Activated T-cell treated with anti-CD3 and anti-CD28 coated beads, Interleukin-2, amount 50 U/mL, for 72 hours (primary cell): ENCODE measurements at places on chromosomes 13 and 19.

DNA sequence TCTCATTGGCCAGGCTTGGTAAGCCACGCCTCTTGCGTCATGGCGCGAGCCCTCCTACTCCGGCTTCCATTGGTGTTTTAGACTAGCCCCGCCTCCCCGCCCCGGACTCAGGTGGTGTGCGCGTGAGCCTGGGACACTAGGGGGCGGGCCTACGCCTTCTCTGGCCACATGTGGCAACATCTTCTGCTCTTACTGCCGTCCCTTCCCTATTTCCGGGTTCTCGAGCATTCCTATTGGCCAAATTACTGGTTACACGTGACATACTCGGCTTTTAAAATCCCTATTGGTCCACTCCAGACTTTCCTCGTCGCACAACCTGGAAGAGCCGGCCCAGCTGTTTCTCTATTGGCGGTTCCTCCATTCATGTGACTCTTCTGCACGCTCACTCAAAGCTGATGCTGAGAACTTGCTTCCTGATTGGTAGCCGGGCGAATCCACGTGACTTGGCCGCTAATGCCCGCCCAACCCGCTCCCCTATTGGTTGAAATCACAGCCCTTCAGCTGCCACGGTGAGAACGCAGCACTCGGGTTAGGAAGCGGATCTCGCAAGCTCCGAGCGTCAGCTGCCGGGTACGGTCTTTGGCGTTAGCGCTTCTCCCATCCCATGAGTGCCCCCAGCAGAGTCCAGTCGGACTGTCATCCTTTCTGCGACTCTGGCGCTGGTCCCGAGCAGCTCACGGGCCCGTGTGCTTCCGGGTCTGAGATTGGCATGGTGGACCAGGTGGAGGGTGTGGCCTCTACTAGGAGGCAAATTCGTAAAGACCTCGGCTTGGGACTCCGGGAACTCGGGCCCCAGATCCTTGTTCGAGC lies at the start of gene BLOC1S3:
TSS of gene BLOC1S3 (plus strand) at position 523 of the 810 bp plus-strand sequence. CDS start 513 bp downstream, outside the sequence.
- DNase-seq, result peak; percentile 100

- no peak for DNase-seq
These were observed 5.8 kb downstream of the MLLT1 start for GRCh38 chr19:6273701-6274601.

DNA sequence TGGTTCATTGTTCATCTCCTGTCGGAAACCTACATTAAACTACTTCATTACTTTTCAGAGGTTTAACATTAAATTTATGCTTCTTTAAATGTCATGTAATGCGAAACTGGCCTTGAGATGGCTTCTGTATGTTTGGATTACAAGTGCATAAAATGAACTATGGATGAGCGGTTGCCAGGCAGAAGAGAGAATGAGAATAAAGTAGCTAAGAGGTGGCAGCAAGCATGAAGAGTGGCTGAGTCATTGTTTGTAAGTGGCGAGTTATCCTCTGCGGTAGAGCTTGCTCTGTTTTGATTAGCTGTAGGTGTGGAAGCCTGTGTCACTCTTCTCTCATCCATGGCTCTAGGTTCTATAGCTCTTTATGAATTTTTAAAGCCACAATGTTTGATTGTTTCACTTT lies 1139.6 kb upstream of the PCDH9 start:
- no peak for DNase-seq

- DNase-seq, result no peak
These were observed 127.1 kb downstream of the VWA8 start for GRCh38 chr13:41833831-41834230.

DNA sequence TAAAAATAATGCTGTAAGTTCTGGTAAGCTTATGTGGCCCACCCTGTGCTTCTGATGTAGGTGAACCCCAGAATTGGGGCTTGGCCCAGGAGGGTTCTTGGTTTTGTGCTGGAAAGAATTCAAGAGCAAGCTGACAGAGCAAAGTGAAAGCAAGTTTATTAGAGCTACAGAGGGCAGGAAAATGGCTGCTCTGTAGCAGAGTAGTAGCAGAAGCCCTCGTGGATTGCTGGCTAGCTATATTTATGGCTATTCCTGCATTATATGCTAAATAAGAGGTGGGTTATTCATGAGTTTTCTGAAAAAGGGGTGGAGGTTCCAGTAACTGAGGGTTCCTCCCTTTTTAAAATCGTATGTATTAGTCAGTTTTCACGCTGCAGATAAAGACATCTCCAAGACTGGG lies 20.6 kb upstream of the ZNF599 start:
- no peak for DNase-seq

GRCh38 chr13:113489549-113490495 lies 689 bp downstream of the DCUN1D2 start:
- peak; percentile 52 for DNase-seq

- DNase-seq, result no peak
These were observed 1.6 kb downstream of the RPL18 start for GRCh38 chr19:48617146-48617937.

- no peak for DNase-seq
These were observed 410 bp upstream of the PAK4 start for GRCh38 chr19:39125199-39125553.

DNA sequence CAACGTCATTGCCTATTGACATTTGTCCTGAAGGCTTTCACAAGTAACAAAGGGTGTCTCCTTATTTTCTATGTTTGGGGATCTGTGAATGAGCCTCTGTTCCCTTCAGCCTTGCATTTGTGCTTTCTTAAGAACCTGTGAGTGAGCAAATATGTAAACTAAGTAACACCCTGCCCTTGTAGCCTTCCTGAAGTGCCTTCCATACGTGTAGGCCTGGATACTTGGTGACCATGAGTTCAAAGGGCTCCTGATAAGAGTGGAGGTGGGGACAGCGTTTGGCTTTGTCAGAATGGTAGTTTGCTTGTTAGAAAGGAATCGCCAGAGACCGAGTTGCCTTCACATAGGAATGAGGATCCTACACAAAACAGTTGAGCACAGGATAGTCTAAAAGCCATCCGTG lies 14.5 kb upstream of the CCDC97 start:
- DNase-seq, result no peak

GRCh38 chr13:114244637-114245036 lies 9.9 kb downstream of the CDC16 start:
- DNase-seq, result no peak

GRCh38 chr13:74114641-74115040 lies 19.6 kb downstream of the KLF12 start:
- DNase-seq, result no peak

DNA sequence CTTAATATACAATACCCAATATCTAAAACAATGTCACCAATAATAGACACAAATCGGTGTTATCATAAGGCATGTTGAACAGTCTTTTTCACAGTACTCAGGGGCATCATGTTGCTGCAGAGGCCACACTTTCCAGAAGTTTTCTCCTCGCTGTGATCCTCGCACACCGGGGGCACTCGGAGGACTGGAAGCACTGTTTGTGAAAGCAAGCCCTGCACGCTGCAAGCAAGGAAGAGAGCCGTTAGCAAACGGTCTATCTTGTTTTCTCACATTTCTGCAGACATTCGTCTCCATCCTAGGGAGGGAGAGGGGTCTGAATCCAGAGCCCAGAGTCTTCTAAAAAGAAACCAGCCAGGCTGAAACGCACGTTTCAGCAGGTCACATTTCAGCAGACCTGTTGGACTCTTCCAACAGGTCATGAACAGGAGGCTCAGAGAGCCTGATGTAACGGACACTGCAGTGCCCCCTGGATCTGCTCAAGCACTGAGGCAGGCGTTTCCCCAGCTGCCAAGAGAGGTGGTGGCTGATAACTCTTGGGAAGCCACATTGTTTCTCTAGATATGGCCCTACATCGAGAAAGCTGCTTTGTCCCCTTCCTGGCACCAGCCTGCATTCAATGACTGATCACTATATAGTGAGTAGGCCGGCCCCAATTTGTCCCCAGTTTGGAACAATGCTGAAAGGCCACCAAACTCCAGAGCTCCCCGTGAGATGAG lies 43.6 kb downstream of the RUBCNL start:
- no peak for DNase-seq

DNA sequence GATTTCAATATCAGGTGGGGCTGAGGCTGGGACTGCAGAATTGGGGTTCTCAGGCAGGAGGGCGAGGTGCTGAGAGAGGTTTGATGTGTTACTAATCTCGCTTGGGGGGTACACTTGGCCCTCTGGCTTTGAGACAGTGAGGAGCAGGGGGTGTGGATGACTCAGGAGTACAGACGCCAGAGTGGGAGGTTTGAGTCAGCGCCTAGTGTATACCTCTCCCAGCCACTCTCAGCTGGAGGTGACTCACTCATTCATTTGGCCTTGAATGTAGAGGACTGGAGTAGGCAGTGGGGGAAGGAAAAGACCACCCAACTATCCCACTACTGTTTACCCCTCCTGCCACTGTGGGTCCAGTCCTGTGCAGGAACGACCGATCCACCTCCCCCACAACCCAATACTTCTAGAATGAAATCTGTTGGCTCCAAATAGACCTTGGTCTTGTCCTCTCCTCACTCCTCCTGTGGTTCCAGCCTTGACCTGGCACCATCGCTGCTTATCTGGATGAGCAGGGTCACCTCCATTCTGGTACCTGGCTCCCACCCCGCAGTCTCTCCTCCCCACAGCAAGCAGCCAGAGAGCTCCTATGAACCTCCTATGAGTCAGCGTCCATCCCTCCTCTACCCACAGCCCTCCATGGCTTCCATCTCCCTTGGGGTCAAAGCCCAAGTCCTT lies 20.1 kb upstream of the ZNRF4 start:
- peak; percentile 62 for DNase-seq

- no peak for DNase-seq
These were observed 27.4 kb downstream of the EFNA2 start for GRCh38 chr19:1312767-1313694.

DNA sequence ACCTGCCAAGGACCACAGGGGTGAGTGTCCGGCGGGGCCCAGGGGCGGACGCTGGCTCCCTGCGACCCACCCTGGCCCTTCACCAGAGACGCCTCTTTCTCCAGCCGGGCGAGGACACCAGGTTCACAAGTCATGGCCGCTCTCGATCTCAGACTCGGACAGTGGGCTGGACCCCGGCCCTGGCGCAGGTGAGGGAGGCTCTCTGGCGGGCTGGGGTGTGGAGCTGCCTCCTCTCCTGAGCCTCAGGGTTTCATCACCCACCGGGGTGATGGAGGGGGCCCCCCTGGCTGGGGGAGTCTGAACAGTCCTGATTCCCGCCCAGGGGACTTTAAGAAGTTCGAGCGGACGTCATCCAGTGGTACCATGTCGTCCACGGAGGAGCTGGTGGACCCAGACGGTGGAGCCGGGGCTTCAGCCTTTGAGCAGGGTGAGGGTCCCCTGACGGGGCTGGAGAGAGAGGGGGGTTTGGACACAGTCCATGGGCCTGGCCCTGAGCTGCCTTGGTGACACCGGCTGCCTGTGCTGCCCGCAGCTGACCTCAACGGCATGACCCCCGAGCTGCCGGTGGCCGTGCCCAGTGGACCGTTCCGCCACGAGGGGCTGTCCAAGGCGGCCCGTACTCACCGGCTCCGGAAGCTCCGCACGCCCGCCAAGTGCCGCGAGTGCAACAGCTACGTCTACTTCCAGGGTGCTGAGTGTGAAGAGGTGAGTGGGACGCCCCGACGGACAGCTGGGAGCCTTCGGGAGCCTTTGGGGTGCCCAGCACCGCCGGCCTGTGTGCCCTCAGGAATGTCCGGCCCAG lies 13.6 kb downstream of the ARHGAP45 start:
- no peak for DNase-seq

- DNase-seq, result no peak
These were observed 98.2 kb downstream of the OLFM4 start for GRCh38 chr13:53126841-53127245.

GRCh38 chr13:49586717-49587116 lies 1.4 kb upstream of the RCBTB1 start:
- DNase-seq, result no peak

- no peak for DNase-seq
These were observed 75.2 kb downstream of the ATP11A start for GRCh38 chr13:112764864-112765561.

- no peak for DNase-seq
These were observed 2.4 kb downstream of the RNF6 start for GRCh38 chr13:26219726-26220125.

DNA sequence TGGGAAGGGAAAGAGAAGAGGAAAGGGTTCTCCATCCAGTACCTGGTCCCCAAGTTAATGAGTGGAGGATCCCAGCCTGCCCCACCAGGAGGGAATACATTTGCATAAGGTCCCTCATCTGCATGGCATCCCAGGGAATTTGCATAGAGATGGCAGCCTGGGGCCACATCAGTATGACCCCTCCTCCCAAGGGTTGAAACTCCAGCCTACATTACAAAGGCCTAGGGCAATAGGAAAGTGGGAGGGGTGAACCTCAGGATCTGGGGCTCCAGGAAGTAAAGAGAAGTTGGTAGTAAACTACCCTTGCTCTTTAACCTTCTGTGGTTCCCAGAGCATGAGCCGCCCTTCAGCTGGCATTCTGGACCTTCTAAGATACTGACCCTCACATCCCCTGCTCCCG lies 6.8 kb upstream of the NECTIN2 start:
- DNase-seq, result no peak

- no peak for DNase-seq
These were observed 6.8 kb upstream of the SCN1B start for GRCh38 chr19:35023428-35023827.

- peak; percentile 51 for DNase-seq
These were observed 245.0 kb downstream of the KLF5 start for GRCh38 chr13:73303851-73304250.

- no peak for DNase-seq
These were observed 36.3 kb downstream of the ARHGEF18 start for GRCh38 chr19:7385062-7385461.

DNA sequence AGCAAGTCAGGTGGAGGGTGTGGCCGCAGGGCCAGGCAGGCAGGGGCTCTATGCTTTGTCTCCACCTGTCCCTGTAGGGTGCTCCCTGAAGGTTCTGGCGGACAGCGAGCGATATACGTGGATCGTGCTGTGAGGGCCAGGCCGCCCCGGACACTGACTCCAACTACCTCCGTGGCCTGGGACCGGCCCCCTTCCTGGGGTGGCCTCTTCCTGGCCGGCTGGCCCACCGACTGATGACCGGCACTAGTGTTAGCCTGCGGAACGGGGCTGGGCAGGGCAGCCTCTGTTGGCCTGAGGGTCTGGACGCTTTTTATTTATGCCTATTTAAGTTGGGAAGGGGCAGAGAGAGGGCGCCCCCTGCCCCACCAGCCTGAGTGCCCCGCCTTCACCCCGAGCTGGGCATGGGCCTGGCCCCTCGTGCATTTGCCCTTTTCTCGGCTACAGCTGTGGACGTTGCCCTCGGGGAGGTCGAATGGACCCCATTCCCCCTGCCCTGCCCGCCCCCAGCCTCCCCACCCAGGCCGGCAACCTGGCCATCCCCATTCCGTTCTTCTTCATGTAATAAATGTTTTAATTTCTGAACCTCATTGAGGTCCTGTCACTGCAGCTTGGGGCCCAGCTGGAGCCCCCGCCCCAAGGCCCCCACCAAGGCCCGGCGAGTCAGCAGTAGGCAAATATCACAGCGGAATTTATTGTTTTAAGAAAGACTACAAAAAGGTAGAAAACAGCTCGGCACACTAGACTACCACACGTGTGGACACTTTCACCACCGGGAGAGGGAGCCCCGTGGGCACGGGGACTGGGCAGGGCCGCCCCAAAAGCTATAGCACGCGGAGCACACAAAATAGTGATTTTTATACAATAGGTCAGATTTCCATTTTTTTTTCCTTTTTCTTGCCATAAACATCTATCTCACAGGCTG lies 8.8 kb downstream of the DCAF15 start:
- DNase-seq, result no peak

- no peak for DNase-seq
These were observed 1.3 kb upstream of the GARIN5A start for GRCh38 chr19:50477751-50478515.

GRCh38 chr13:33078263-33078662 lies 62.0 kb downstream of the KL start:
- no peak for DNase-seq
